Dermis microvascular lymphatic vessel endothelial cell (primary cell): ENCODE measurements at places on chromosomes 2 and 18.
A peak's percentile ranks its signal among the peaks of the same experiment; 100 is the strongest.

DNA sequence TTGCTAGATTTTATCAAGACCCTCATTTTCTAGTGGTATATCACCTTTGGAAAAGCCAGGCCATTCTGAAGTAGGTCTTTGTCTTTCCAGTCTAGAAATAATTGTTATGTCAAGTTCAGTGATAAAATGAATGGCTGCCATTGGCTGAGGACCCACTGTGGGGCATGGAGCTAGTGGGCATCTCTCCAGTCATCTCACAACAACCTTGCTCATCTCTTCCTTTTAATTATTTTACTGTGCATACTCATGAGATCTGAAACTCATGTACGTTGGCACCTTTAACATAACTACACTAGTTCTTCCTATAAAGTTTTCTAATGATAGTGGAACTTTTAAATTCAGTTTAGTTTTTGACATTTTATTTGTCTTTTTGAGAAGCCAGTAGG, 240.9 kb downstream of the SLC8A1 start:
- DNase-seq = no peak

DNA sequence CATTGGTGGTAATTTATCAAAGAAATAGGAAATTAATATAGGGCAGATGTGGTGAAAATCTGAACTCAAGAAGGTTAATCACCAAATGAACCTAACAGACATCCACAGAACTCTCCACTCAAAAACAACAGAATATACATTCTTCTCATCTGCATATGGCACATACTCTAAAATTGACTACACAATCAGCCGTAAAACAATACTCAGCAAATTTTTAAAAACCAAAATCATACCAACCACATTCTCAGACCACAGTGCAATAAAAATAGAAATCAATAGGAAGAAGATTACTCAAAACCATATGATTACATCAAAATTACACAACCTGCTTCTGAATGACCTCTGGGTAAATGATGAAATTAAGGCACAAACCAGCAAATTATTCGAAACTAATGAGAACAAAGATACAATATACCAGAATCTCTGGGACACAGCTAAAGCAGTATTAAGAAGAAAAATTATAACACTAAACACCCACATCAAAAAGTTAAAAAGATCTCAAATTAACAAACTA, 31.0 kb downstream of the RBM43 start:
- DNase-seq = no peak

GRCh38 chr18:12336887-12337286, 28.8 kb downstream of the TUBB6 start:
- no peak for DNase-seq

GRCh38 chr2:38064801-38065501, 11.0 kb downstream of the CYP1B1 start:
- DNase-seq = no peak

- no peak for DNase-seq
These were observed 291.2 kb downstream of the SS18 start for GRCh38 chr18:25799231-25799630.

GRCh38 chr2:119719261-119719627, 40.2 kb downstream of the TMEM177 start:
- DNase-seq = no peak

DNA sequence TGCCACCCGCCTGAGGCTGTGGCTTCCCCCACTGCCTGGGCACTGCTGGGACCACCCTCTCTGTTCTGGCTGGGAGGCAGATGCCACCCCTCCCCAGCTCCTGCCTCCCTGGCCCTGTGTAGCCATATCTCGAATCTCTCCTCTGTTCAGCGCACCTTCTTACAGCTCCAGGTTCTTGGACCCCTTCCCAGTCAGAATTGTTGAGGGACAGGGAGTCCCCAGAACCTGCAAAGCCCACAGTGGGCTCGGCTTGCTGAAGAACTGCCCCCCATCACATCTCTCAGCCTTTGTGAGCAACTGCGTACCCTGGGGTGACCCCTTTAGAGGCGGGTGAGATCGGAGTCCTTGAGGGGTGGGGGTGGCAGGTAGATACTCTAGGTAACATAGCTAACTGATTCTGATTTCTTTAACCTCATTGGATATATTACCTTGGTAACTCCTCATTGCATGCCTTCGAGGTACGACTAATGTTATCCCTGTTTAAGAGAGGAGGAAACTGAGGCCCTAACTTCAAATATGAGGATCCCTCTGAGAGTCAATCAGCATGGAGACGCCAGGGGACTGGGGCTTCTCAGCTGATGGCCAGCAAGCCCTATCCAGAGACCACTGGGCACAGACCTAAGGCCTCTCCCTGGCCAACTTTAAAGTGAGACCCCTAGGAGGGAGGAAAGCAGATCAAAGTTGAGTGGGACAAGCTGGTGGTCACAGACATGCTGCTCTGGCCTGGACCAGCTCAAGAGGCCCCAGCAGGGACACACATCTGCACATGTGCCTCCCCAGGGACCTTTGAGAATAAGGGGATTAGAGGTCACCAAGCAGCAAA, 101.3 kb downstream of the CAPN13 start:
- no peak for DNase-seq

- no peak for DNase-seq
These were observed 51.9 kb upstream of the FANCL start for GRCh38 chr2:58293056-58293455.

GRCh38 chr2:149132339-149132738, 93.8 kb downstream of the LYPD6B start:
- no peak for DNase-seq

- DNase-seq = no peak
These were observed 52.8 kb downstream of the EIF2AK3 start for GRCh38 chr2:88574445-88574844.

GRCh38 chr2:46488389-46488788, 9.0 kb downstream of the TMEM247 start:
- DNase-seq = no peak

DNA sequence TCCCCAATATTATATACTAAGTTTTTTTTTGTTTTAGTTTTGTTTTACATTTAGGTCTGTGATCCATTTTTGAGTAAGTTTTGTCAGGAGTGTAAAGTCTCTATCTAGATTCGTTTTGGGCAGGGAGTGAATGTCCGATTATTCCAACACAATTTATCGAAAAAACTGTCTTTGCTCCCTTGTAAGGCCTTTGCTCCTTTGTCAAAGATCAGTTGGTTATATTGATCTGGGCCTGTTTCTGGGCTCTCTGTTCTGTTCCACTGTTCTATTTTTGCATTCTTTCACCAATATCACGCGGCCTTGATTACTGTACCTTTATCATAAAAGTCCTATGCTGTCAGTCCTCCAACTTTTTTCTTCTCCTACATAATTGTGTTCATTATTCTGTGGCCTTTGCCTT, 276.5 kb upstream of the ZC3H15 start:
- DNase-seq = no peak

- no peak for DNase-seq
These were observed 1003.2 kb downstream of the TDRD15 start for GRCh38 chr2:22126978-22127377.

- DNase-seq = no peak
These were observed 278.3 kb downstream of the NAPG start for GRCh38 chr18:10804126-10804525.

DNA sequence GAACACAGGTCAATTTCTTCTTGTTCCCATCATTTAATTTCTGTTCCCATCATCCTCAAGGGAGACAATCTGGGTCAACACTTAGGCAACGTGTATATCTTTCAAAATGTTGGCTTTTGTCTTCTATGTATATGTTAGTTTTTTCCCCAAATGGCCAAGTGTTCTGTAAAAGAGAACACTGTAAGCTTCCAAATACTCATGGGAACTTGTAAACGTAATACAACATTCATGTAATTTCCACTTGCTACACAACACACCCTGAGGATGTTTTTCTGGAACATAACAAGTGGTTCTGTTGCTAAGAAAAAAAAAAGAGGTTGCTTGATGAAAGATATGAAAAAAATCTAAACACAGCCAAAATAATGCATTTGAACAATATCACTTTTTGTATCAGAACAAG, 149.1 kb downstream of the ATAD2B start:
- DNase-seq = no peak

GRCh38 chr18:43705850-43706249, 428.6 kb upstream of the SYT4 start:
- no peak for DNase-seq

DNA sequence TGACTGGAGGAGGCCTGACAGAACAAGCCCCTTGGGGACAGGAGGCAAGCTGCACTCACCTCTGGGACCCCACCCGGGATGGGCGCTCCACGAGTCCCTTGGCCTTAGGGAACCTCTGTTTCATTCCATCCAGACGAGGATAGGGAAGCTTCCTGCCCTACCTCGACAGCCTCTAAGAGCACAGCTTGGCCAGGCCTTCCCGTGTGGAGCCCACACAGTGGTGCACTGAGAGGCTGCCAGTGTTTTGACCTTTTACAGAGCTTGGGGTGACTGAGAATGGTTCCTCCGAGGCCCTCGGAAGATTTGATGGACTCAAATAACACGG, 91.4 kb upstream of the SMAD7 start:
- no peak for DNase-seq

DNA sequence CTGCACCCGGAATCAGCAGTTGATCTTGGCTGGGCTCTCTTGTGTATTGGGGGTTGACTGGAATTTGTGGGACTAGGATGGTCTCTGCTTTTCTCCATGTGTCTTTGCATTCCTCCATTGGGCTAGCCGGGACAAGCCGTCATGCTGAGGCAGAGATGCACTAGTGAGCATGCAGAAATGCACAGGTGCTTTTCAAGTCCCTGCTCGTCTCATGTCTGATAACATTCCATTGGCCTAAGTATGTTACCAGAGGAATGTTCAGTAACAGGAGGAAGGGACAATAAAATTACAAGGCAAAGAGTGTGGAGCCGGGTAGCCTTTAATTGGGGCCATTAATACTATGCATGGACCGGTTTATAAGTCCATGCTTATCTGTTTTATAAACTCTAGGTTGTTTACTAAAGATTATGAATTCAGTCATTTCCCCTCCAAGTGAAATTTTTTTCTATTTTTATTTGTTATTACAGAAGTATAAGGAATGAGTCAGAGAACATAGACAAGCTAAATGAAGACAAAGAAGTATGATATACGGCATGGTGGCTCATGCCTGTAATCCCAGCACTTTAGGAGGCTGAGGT, 24.4 kb upstream of the AAK1 start:
- DNase-seq = no peak

DNA sequence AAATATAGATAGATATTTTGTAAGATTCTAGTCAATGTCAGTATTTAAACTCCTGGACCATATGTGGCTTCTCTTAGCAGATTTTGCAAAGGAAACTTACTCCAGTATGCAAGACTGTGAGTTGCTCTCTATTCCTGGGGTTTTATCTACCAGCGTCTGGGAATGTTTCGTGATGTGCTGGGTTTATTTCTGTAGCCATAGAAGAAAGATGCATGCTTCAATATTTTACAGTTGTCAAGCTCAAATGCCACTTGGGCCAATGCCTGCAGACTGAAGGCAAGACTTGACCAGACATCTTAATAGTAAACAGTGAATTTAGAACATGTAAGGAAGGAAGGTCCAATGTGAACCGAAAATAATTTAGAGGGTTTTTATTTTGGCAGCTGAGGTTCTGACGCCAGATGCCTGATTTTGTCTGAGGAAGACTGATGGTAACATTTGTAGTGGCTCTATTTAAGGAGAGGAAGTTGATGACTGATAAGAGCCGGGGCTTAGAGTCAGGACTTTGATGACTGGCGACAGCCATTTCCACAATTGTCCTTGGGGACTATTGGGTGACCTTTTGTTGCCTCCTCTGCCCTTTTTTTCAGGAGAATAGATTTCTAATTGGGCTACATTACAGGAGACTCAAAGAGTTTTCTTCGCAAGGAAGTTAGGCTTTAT, 154.3 kb downstream of the RAPGEF4 start:
- no peak for DNase-seq

- DNase-seq = no peak
These were observed 341.9 kb upstream of the SALL3 start for GRCh38 chr18:78637442-78638402.

- DNase-seq = no peak
These were observed 261.1 kb upstream of the AGAP1 start for GRCh38 chr2:235232449-235233433.

- no peak for DNase-seq
These were observed 141.9 kb upstream of the RBMS1 start for GRCh38 chr2:160635488-160635887.

DNA sequence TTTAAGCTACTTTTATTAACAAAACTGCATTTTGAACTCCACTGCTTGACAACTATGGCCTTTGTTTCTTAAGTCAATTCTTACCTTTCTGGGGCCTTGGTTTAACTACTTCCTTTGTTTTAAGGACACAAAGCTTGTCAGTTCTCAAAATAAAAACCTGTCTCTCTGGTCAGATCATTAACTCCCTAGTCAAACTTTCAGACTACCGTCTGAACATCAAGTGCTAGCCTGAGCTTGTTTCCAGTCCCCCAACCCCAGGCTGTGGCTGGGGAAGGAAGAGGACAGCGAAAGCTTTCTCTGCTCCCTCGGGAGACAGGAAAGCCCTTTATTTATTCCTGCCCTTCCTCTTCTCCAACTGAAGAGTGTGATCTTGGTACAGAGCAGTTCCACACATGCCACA, 1.7 kb downstream of the SH3YL1 start:
- no peak for DNase-seq

GRCh38 chr2:240139666-240140393, 628 bp downstream of the OTOS start:
- DNase-seq = no peak

GRCh38 chr2:74824679-74825078, 9.2 kb upstream of the HK2 start:
- no peak for DNase-seq

GRCh38 chr2:209806318-209806717, 34.7 kb downstream of the UNC80 start:
- no peak for DNase-seq

GRCh38 chr2:186637497-186637800, 47.6 kb downstream of the ITGAV start:
- no peak for DNase-seq

DNA sequence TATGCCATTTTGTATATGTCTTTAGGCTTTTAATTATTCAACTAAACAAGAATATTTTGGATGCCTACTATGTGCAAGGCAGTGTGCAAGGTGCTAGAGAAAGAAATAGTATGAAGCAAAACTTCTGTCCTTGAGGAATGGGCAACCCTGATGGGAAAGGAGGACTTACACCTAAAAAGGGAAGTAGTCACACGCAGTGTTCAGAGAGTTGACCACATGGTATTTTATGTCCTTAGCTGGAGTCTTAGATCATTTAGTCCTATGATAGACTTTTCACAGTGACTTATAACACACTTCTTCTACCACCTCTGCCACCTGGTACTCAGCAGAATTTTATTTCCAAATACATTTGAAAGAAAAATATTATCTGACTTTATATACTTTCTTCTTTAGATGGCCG, 291.6 kb downstream of the PLCL1 start:
- DNase-seq = no peak

GRCh38 chr2:58039170-58039611, 7.4 kb upstream of the VRK2 start:
- DNase-seq = peak; percentile 83
